Neural cell (in vitro differentiated cells): ENCODE measurements at places on chromosomes 6 and 20. TPM values are rescaled to one million over a fixed set of nuclear protein-coding genes. Genes with fewer than 3 reads are reported as not detected.

Gene HSPA12B
- polyA plus RNA-seq = not detected in 2 replicates

Gene NUP43
- 20.9 and 26.9 TPM in 2 replicates for polyA plus RNA-seq

Gene GMNN
- polyA plus RNA-seq = 11.5 and 13.8 TPM in 2 replicates

Gene HMGN4
- 125 and 138 TPM in 2 replicates for polyA plus RNA-seq

Gene PTPRK
- polyA plus RNA-seq = 10.4 and 14.9 TPM in 2 replicates

Gene CALHM5
- 0.07 TPM in 1 of 2 replicates, not detected in the other for polyA plus RNA-seq

Gene GLP1R
- polyA plus RNA-seq = 0.06 TPM in 1 of 2 replicates, not detected in the other

Gene PTCHD4
- 3.2 and 3.4 TPM in 2 replicates for polyA plus RNA-seq
